ENCODE measurements at places on chromosomes 1 and 21. TPM values are rescaled to one million over a fixed set of nuclear protein-coding genes. Genes with fewer than 3 reads are reported as not detected.

The CRYZL1 gene
- 22.4 TPM for total RNA-seq

The CLCA2 gene
- 0.25 TPM for total RNA-seq

The UMODL1 gene
- not detected for total RNA-seq

The DMBX1 gene
- total RNA-seq: 0.79 TPM

The SYCP1 gene
- not detected for total RNA-seq

The OLFML3 gene
- total RNA-seq: 0.45 TPM

The RIPK4 gene
- total RNA-seq: 30.1 TPM

The KANK4 gene
- total RNA-seq: 2.0 TPM

The EPHA8 gene
- not detected for total RNA-seq

DNA sequence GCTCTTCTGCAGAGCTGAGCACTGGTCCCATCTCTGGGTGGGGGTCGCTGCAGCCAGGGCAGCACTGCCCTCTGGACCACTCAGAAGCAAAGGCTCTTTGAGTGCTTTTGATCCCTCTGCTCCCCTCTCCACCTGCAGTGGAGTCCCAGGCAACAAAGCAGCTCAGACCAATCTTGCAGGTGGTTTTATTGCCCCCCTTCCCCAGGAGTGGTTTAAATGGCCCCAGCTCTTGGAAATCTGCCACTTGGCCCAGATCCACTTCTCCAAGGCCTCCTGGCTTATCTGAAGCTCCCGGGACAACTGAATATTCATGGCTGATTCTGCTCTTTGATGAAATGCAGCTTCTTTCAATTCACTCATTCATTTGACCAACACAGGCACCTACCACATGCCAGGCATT is 2.7 kb downstream of the STUM start:
- H3K27me3 ChIP-seq: peaks cover 43% of the 10 kb centered on the region
- H3K4me3 ChIP-seq: no peak overlapping the region
- DNase-seq: no peak
- H3K4me1 ChIP-seq: no peaks in the 10 kb centered on the region

- H3K27ac ChIP-seq: no peak overlapping the region
- no peak overlapping the region for H3K4me3 ChIP-seq
- H3K4me1 ChIP-seq: peaks cover 12% of the 10 kb centered on the region
- no peaks in the 10 kb centered on the region for H3K27me3 ChIP-seq
These were observed 40.3 kb upstream of the CASZ1 start for GRCh38 chr1:10836726-10837125.

GRCh38 chr1:226939438-226940028 is 561 bp upstream of the COQ8A start:
- peak overlapping the region; percentile 69 for H3K4me3 ChIP-seq
- H3K27me3 ChIP-seq: no peaks in the 10 kb centered on the region
- no peak for DNase-seq
- H3K36me3 ChIP-seq: no peaks in the 10 kb centered on the region
- peak overlapping the region; percentile 87 for H3K27ac ChIP-seq

DNA sequence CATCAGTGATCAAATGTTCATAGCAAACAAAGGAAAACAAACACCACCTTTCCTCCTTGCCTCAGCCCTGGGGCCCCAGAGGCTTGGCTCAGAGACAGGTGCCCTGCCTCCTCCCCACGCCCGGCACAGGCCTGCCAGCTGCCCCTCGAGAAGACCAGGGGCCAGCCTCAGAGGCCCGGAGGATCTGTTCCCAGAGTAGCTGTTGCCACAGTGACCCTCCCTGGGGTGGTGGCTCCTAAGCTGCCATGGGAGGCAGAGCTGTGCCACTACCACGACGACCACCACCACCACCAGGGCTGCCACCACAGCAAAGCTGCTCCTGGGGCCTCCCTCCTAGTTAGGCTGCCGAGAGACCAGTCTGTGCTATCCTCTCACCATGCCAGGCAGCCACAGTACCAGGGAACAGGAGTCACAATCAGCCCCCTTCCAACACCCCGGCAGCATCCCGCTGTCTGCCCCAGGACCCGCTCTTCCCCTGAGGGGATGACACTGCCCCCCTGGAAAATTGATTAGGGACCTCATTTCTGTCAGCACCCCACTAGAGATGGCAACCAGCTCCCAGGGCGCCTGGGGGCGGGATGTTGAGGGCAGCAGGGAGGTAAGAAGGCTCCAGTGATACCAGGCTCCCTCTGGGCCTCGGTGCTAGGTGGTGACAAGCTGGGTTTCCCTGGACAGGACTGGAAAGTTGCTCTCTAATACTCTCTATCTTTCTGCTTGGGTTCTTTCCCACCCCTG is 30.5 kb downstream of the KCNC4 start:
- H3K4me3 ChIP-seq: no peak overlapping the region
- H3K27me3 ChIP-seq: no peaks in the 10 kb centered on the region
- H3K27ac ChIP-seq: no peak overlapping the region
- peaks cover 21% of the 10 kb centered on the region for H3K4me1 ChIP-seq
- no peaks in the 10 kb centered on the region for H3K36me3 ChIP-seq

- no peaks in the 10 kb centered on the region for H3K36me3 ChIP-seq
- H3K27ac ChIP-seq: no peak overlapping the region
These were observed 31.7 kb upstream of the TADA1 start for GRCh38 chr1:166907763-166908162.

DNA sequence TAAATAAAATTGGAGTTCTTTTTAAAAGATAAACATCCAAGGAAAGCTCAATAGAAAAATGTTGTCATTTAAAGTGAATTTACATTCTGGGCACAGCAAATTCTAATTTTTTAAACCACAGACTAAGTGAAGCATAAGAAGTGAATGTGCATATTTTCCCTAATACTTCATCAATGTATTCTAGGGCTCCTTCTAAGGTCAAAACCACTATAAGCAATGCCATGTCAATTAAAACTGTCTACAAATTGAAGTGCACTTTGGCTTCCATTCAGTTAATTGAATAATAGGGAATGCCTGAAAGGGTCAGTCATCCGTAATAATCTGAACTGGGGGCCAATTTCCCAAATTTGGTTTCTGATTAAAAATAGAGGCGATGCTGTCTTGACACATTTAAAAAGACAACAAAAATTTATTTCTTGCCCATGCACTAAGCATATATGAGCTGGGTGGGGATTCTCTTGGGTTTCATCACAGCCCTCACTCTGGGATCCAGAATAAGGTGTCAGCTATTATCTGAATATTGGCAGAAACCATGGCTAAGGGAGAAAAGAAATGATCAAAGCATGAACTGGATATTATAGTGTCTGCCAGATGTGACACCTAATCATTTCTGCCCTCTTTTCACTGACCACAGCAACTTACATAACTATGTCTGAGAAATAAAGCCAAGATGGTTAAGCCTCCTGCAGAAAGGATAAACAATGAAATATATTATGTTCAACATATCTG is 660.6 kb upstream of the B3GALT2 start:
- no peak overlapping the region for H3K27ac ChIP-seq
- H3K36me3 ChIP-seq: no peaks in the 10 kb centered on the region
- H3K4me1 ChIP-seq: no peaks in the 10 kb centered on the region
- H3K4me3 ChIP-seq: no peak overlapping the region
- H3K27me3 ChIP-seq: no peaks in the 10 kb centered on the region

DNA sequence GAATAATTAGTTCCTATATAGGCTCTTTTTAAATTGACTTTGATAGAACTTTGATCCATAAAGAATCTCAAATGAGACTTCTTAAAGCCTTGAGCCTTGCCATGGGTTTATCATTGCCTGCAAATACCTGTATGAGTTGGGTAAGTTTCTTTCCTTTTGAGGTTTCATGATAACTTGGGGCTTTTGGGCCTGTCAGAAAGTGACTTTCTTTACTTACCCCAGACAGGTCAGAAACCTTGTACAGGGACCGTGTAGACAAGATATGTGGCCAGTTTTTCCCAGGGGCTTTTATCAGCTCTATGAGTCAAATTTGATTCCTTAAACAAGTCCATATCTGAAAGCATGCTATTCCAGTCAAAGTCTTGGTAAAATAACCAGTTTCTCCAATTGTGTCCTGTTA is 17.3 kb downstream of the KCTD3 start:
- peaks cover 55% of the 10 kb centered on the region for H3K36me3 ChIP-seq
- H3K27ac ChIP-seq: peak overlapping the region; percentile 91
- no peak for DNase-seq
- H3K4me3 ChIP-seq: 0 out of 2 replicates have a peak overlapping the region, but pooled peaks have one; percentile 49

GRCh38 chr1:8718850-8719361 is 98.5 kb downstream of the RERE start:
- H3K4me1 ChIP-seq: peaks cover 3% of the 10 kb centered on the region
- no peaks in the 10 kb centered on the region for H3K36me3 ChIP-seq
- no peak overlapping the region for H3K27ac ChIP-seq
- DNase-seq: no peak

GRCh38 chr1:77387553-77387952 is 105.7 kb downstream of the AK5 start:
- H3K27ac ChIP-seq: no peak overlapping the region
- H3K4me3 ChIP-seq: no peak overlapping the region
- DNase-seq: no peak
- no peaks in the 10 kb centered on the region for H3K4me1 ChIP-seq

- H3K4me1 ChIP-seq: no peaks in the 10 kb centered on the region
- H3K4me3 ChIP-seq: no peak overlapping the region
- DNase-seq: no peak
These were observed 11.6 kb downstream of the UBE2J2 start for GRCh38 chr1:1262071-1262470.

DNA sequence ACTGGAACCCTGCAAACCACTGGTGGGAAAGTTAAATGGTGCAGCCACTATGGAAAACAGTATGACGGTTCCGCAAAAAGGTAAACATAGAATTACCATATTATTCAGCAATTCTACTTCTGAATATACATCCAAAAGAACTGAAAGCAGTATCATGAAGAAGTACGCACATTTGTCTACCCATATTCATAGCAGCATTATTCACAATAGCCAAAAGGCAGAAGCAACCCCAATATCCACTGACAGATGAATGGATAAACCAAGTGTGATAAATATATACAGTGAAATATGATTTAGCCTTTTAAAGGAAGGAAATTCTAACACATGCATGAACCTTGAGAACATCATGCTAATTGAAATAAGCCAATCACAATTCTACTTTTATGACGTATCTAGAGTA is 39.6 kb downstream of the DAB1 start:
- H3K4me3 ChIP-seq: no peak overlapping the region
- no peaks in the 10 kb centered on the region for H3K4me1 ChIP-seq
- no peak for DNase-seq
- no peaks in the 10 kb centered on the region for H3K36me3 ChIP-seq

- H3K27ac ChIP-seq: no peak overlapping the region
- no peak overlapping the region for H3K4me3 ChIP-seq
- no peaks in the 10 kb centered on the region for H3K27me3 ChIP-seq
- no peak for DNase-seq
- peaks cover 20% of the 10 kb centered on the region for H3K36me3 ChIP-seq
- H3K4me1 ChIP-seq: no peaks in the 10 kb centered on the region
These were observed 16.8 kb downstream of the TSEN15 start for GRCh38 chr1:184068354-184068753.

- no peaks in the 10 kb centered on the region for H3K36me3 ChIP-seq
- no peak overlapping the region for H3K27ac ChIP-seq
- no peak for DNase-seq
- no peaks in the 10 kb centered on the region for H3K27me3 ChIP-seq
These were observed 14.1 kb upstream of the KIAA1614 start for GRCh38 chr1:180898441-180899219.

DNA sequence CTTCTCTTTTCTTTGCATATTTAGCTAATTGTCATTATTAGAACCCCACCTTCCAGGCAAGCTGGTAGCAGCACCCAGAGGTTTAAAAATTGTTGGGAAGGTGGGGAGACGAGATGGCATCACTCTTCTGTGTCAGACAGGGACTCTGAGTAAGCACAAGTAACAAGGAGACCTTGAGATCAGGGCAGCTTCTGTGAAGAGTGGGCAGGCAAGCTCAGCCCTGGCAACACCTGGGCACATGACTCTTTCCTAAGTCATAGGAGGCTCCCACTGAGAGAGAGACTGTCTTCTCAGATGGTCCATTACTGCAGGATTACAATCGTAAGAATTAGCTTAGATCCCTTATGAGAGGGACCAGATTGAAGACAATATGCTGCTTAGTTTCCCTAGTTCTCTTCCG is 183.5 kb downstream of the BRINP2 start:
- no peak overlapping the region for H3K27ac ChIP-seq
- no peaks in the 10 kb centered on the region for H3K4me1 ChIP-seq
- no peak for DNase-seq

GRCh38 chr1:193156117-193156821 is 30.1 kb downstream of the B3GALT2 start:
- H3K27me3 ChIP-seq: no peaks in the 10 kb centered on the region
- no peak overlapping the region for H3K27ac ChIP-seq
- no peak for DNase-seq
- H3K36me3 ChIP-seq: no peaks in the 10 kb centered on the region

- no peak overlapping the region for H3K4me3 ChIP-seq
- no peak for DNase-seq
- 0 out of 2 replicates have a peak, but pooled peaks cover 5% of the 10 kb centered on the region for H3K4me1 ChIP-seq
These were observed 12.8 kb downstream of the S100A7 start for GRCh38 chr1:153447498-153448170.

- no peak for DNase-seq
- no peak overlapping the region for H3K4me3 ChIP-seq
These were observed 66.4 kb downstream of the MARK1 start for GRCh38 chr1:220594356-220594755.

GRCh38 chr1:214844319-214844718 is 238.2 kb upstream of the KCNK2 start:
- no peaks in the 10 kb centered on the region for H3K27me3 ChIP-seq
- H3K27ac ChIP-seq: no peak overlapping the region
- no peak overlapping the region for H3K4me3 ChIP-seq

DNA sequence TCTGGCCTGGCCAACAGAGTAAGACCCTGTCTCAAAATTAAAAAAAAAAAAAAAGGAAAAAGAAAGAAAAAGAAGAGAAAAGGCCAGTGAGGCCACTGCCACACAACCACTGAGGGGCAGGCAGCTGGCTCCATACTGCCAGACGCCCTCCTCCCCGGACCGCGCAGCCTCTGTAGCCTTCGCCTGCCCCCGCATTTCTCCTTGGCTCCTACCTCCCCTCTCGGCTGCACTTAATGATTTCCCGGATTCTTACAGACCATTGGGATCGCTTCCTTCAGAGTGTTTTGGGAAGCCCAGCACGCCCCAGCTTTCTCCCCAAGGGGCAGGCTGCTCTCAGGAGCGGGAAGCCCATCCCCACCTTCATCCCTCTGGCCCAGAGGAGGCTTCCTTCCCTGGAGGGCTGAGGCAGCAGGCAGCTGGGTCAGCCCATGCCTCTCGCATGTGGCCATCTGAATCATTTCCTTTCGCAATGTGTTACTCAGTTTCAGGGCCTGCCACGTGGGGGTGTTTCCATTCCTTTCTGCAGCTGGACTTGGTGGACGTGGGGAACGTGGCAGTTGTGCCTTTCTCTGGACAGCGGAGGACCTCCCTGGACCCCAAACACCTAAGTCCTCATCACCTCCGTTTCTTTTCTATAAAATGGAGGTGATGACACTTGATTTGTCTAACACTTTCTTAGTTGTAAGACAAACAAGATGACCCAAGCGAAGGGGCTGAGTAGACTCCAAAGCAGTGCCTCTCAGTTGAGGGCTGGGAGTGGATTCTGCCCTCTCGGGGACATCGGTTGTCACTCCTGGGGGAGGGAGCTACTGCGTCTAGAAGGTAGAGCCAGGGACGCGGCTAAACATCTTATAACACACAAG is 2.3 kb downstream of the SLC2A5 start:
- peak; percentile 17 for DNase-seq
- H3K27me3 ChIP-seq: no peaks in the 10 kb centered on the region
- H3K36me3 ChIP-seq: no peaks in the 10 kb centered on the region
